ENCODE measurements at places on chromosomes 1 and 21.

GRCh38 chr1:163875200-163875926 lies 553.6 kb downstream of the NUF2 start:
- peak; percentile 98 for DNase-seq

- DNase-seq = peak; percentile 40
Observed at GRCh38 chr21:37800057-37800455, 116.2 kb downstream of the KCNJ6 start.

- DNase-seq = no peak
Observed at GRCh38 chr1:97571760-97572159, 349.1 kb downstream of the DPYD start.

DNA sequence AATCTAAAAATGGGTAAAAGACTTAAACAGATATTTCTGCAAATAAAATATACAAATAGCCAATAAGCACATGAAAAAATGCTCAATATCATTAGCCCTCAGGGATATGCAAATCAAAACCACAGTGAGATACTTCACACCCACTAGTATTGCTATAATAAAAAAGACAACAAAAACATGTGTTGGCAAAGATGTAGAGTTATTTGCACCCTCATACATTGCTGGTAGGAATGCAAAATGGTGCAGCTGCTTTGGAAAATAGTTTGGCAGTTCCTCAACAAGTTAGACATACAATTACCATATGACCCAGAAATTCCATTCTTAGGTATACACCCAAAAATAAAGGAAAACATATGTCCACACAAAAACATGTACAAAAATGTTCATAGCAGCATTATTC lies 30.2 kb downstream of the ZZZ3 start:
- peak; percentile 82 for DNase-seq

GRCh38 chr1:70504821-70505193 lies 93.7 kb downstream of the CTH start:
- DNase-seq = peak; percentile 94

GRCh38 chr1:147837964-147838292 lies 64.7 kb upstream of the GJA8 start:
- no peak for DNase-seq

Data from fibroblast of upper back skin (primary cell).